ENCODE measurements at places on chromosomes 12 and 14.

GRCh38 chr14:68511129-68512047, 281.5 kb downstream of the ZFP36L1 start:
- DNase-seq = no peak

DNA sequence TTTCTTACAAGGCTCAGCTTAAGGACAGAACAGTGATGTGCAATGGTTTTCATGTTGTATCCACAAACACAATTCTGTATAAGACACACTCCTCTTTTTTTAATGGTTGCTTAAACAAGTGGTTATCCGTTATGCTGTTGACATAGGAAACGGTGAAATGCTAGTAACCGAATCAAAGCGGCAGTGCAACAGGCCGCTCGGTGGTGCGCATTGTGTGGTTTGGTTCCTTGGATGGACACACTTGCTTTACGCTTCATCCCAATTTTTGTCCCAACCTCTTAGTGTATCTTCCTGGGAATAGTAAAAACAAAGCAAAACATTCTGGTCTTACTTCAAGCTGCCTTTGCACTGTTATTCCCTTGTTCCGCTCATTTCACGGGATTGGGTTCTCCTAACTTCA, 650 bp upstream of the PTGER2 start:
- DNase-seq = no peak

DNA sequence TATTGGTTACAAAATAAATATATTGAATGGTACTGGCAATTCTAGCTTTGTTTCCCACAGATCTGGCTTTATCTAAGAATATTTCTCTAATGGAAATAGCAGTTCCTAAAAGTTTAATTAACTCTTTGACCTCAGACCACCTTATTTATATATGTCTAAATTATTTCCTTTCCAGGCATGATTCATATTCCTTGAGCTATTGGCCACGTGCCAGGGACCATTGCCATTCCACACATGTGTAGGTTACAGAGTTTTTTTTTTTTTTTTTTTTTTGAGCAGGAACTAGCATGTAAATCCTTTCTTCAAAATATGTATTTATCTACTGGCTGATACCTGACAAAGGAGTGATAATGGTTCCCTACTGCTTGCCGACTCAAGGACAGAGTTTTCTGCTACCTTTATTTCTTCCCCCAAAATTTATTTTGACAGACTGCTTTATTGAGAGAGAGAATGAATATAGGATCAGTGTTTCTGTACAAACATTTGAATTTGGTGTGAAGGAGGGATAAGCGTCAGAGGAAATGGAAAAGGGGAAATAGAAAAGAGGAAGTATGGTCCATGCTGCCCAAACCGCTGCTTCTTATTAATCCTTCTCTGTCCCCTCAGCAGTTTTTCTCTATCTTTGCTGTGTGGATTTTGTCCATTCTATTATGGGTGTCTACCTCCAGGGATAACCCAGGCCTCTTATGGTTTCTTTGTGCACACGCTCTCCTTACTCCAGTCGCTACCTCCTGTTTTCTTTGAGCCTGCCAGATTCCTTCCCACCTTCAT, 36.4 kb downstream of the PDE3A start:
- DNase-seq = no peak

GRCh38 chr12:51460519-51460918, 35.9 kb downstream of the SLC4A8 start:
- DNase-seq = no peak

DNA sequence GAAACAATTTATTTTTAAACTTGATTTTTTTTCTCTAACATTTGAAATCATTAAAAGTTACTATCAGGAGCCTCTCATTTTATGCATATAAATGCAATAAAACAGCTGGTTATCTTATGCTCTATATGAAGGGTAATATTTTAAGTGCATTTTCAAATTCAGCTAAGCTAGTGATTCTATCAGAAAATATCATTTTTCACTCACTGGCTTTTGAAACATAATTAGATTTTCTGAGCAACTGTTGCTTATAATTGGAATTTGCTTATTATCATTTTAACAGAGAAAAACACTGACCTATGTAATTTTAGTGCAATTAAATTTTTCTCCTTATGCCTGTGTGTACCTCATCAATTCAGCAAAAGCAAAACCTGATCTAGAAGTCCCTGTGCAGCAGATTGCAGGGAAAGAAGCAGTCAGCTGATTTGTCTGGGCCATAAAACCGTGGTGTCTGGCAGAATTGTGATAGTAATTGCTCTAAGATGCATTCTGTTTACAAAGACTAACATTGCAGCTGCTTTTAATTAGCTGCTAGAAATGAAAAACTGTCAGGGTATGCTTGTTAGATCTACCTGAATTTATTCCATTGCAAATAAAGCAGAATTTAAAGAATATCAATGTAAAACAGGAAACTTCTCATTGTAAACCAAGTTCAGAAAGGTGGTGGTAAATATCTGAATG, 75.0 kb downstream of the BICD1 start:
- DNase-seq = no peak
